HepG2 (cell line): ENCODE measurements at places on chromosomes 5 and 9.

DNA sequence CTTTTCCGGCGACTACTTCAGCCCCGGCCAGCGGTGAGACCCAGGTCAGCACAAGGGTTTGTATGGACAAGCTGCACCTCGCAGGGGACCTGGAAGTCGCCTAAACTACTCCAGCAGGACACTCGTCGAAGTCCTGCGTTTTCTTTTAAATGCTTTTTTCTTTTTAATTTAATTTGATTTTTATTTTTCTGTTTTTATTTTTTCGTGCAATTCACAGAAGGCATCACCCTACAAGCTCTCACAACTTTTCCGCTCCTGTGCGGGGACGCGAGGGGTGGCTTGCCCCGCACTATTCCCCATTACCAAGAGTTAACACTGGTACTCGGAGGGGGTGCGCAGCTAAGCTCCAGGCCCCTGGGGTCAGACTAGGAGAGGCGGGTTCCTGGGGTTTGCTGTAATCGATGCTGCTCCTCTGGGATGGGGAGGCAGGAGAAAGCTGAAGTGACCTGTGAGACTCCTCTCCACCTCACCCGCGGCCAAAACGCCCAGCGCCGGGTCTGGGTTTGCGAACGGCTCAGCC, 1.3 kb downstream of the EDIL3 start:
- no peak for DNase-seq

DNA sequence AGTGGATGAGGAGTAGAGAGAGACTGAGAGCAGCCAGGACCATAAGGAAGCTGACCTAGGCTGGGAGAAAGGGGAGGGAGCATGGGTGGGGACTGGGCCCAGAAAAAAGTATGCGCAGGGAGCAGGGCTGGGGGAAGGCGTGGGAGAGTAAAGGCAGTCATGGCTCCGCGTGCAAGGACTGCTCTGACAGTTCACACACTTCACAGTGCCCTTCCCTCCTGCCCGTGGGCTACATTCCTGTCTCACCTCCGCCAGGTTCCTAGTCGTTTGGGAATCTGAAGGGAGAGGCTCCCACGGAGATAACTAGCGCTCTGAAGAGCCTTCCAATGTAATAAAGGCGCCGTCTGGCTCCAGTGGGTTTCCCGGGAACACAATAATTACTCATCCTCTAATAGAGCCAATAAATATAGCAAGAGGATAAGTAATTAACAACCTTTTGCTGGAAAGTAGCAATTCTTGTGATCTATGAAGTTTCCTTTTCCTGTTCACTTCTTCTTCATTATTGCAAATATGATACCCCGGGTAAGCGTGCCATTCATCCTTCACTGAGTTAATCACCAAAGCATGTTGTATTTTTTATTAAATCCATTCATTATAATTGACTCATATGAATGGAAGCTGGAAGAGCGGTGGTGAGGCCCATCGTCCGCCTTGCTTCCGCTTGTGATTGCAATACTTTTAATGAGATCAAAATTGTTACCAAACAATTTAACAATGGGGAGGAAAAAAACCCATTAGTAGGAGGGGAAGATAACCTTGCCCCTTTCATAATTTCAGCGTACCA, 39.3 kb downstream of the TTLL11 start:
- DNase-seq: no peak

GRCh38 chr5:168295574-168296201, 4.2 kb downstream of the WWC1 start:
- no peak for DNase-seq

DNA sequence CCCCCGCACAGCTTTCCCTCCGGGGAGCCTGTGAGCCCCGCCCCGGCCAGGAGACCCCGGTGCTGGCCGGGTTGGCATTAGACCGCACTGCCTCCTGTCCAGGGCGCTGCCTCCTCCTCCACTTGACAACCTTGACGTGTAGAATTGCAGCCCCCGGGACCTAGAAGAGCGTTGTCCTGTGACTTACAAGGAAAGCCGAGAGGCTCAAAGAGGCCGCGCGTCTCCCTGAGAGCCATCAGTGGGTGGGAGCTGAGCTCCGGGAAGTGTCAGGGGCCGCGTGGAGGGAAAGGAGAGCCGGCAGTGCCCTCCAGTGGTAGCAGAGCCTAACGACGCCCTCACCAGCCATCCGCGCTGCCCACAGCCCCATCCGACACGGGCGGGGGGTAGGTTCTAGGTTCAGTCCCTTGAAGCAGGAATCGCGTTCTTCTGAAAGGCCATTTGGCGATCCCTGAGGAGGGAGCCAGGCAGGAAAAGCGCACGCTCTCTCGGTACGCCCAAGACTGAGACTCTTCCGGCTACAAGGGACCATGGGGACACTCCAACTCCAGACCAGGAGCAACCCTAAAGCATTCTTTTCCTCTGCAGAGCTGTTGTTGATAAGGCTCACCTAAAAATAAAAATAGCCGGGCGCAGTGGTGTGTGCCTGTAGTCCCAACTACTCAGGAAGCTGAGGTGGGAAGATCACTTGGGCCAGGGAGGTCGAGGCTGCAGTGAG, 40.6 kb upstream of the SAP30L start:
- peak; percentile 59 for DNase-seq

DNA sequence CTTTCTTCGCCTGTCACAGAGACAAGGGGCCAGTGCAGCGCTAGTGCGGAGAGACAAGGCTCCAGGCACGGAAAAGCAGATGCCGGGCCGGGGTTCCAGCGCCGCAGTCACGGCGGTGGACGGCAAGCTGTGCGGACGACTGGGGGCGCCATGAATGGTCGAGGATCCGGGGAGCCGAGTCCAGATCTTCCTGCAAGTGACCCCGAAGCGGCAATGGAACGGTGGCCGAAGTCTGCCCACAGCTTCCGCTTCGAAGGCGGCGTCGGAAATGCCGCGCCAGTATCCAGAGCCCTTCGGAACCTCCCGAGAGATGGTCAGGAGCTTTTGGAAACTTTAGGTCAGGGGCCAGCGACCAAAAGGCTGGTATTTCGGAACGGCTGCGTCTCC, 601 bp upstream of the FAF2 start:
- DNase-seq: no peak

- DNase-seq: no peak
Observed at GRCh38 chr5:115840873-115841272, 492 bp downstream of the ATG12 start.

DNA sequence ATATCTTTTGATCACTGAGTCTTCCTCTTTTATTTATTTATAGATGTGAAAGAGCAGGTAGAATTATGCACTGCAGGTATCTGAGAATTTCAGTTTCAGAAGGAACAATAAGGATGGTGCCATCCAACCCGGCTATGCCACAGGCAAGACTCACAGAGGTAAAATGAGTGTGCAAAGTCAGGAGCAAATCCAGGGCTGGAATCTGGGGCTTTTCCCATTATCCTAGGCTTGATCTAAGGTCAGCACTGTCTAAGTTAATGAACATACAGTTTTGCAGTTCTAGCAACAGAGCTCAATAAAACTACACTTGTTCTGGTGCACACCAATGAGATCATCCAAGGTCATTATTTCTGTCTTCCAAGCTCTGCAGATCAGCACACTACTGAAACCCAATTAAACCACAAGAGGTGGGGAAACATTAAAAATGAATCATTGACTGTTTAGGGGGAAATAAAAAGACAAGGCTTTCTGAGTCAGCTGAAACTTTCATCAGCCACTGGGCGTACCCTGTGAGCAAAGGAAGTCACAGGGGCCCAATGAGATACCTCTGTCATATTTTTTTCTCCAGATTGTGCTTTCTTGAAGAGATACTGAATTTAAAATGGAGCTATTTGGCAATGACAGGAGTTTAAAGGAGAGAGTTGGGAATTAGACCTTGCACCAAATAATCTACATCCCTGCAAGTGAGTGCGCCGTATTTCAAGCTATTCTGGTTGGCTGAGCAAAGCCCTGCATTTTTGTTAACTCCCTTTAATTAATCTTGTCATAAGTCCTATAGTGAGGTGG, 662.2 kb upstream of the ZNF608 start:
- DNase-seq: no peak

GRCh38 chr5:153551537-153552079, 61.1 kb downstream of the GRIA1 start:
- DNase-seq: no peak

- DNase-seq: no peak
Observed at GRCh38 chr9:83599071-83599470, 23.9 kb upstream of the IDNK start.

- DNase-seq: no peak
Observed at GRCh38 chr5:175707751-175708375, 50.0 kb downstream of the HRH2 start.

DNA sequence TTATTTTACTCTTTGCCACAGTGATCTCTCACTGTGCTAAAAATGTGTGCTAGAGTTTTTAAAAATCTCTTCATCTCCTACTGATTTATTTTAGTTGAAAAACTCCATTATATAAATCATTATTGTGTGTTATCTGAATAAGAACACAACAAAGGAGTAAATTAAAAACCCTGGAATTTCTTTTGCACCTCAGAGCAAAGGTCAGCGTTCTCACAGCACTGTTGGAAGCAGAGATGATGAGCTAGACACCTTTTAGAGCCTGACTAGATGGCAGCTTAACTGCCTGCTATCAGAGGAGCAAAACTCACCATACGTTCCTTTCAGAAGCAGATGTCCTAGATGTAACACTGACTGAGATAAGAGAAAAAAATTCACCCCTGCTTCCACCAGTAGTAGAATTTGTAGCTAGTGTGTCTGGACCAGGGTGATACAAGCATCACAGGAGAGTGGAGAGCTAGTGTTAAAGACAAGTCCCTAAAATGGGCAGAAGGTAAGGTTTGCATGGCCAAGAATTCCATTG, 147.1 kb downstream of the ENTREP1 start:
- DNase-seq: no peak

- DNase-seq: no peak
Observed at GRCh38 chr9:20980832-20981455, 50.5 kb downstream of the HACD4 start.

- no peak for DNase-seq
Observed at GRCh38 chr5:60196385-60197113, 303.0 kb upstream of the PDE4D start.

DNA sequence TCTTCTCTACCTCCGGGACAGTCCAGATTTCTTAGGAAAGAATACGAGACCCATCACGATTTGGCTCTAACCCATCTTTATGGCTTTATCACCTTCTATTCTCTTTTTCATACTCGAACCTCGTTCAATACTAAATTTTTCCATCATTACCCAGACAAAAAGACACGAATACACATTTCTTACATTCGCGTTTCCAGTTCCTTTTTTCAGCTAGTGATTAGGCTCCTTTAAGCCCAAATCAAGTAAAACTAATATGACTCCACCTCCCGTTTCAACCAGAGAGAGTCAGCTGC, 506 bp downstream of the ZBTB6 start:
- DNase-seq: no peak

DNA sequence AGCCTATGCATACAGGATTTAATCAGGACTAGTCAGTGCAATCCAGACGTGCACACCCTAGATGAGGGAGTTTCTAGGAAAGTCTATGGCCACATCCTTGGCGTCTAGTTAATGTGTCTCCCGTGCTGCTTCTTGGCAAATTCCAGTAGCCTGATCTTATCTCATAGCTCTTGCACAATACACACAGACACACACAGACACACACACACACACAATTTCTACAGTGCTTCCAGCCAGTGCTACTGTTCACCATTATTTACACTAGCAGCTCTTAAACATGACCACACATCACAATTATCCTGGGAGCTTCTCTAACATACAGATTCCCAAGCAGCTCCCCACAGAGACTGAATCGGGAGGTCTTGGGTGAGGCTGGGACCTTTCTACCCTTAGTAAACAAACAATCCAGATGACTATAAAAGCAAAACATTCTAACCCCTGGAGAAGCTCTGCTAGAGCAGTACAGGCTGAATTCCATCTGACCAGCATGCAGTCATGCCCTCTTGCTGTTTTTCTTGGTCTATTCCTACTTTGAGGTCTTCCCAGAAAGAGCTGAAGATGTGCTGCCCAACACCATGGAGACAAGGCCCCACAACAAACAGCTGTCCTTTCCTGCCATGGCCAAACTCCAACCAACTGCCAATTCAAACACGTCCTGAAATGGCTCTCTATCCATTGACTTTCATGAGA, 236.6 kb downstream of the DEPDC1B start:
- peak; percentile 81 for DNase-seq

DNA sequence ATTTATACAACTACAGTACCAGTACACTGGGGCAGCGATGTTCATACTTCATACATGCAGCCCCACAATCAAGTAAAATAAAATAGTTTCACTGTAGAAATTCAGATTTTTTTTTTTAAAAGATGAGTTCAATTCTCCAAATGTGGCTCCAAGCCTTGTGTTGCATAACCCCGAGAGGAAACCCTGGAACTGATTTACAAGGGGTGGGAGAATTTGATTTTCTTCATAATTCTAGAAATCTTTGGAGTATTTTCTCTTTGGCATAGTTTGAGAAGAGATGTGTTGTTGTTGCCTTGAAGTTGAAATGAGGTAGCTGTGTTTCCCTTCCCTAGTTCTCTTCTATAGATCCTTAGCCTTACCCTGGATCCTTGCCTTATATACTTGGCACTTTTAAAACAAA, 3.1 kb downstream of the RHOBTB3 start:
- no peak for DNase-seq

GRCh38 chr5:177130211-177131018, 3.2 kb upstream of the NSD1 start:
- DNase-seq: no peak

DNA sequence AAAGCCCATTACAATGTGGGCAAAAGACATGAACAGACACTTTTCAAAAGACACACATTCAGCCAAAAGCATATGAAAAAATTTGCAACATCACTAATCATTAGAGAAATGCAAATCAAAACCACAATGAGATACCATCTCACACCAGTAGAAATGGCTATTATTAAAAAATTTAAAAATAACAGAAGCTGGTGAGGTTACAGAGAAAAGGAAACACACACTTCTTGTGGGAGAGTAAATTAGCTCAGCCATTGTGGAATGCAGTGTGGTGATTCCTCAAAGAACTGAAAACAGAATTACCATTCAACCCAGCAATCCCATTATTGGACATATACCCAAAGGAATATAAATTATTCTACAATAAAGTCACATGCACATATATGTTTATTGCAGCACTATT, 585.2 kb upstream of the TUSC1 start:
- no peak for DNase-seq

- no peak for DNase-seq
Observed at GRCh38 chr9:133645021-133645765, 9.0 kb downstream of the DBH start.

DNA sequence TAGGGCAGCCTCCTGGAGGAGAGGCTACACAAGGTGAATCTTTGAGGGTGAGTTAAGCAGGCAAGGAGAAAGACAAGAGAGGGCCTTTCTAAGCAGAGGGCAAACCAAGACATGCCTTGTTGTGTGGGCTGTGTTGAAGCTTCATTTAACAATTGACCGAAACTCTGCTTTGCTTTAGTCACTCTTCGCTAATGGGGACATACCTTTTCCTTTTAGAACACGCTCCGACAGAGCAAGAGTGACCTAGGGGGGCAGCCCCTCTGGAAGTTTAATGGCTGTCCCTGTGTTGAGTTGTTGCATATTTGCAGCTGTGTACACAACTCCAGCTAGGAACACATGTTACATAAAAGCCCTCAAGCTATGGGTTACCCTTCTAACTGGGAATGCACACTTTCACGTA, 218.1 kb upstream of the WWC1 start:
- DNase-seq: no peak

GRCh38 chr5:75363111-75363510, 26.1 kb downstream of the HMGCR start:
- no peak for DNase-seq
